ENCODE measurements at places on chromosomes 11 and 22.

DNA sequence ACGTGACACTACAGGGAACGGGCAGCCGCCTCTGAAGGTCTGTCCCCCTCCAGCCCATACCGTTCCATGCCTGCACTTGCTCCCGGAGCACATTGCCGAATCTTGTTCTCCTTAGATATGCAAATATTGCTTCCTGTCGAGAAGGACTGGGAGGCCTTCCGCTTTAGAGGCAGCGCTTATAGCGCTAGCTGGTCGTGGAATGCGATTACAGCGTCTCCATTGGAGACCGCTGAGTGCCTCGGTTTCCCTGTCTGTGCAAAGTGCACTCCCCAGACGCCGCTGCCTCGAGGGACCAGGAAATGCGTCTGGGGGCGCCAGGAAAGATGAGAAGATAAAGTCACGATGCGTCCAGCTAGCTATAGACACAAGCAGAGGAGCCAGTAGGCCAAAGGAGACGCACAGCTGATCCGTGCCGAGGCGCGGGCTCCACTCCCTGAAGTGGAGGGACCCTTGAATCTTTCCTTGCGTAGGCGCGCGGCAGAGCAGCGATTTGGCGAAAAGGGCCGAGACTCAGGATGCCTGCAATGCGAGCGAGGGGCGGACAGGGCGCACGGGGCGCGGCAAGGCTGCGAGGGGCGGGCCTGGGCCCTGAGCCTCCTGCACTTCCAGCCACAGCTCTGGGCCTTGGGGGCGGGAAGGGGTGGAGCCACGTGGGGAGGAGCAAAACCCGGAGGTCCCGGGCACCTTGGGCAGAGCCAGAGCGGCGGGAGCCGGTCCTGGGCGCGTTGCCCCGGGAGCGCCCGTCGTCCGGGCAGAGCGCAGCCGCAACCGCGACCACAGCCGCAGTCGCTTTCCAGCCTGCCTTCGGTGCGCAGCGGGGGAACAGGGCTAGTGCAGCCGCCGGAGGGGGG is at the start of gene RASSF10:
TSS of gene RASSF10 (plus strand) at position 692 of the 851 bp plus-strand sequence. CDS start 261 bp downstream, outside the sequence.
- DNase-seq: no peak

DNA sequence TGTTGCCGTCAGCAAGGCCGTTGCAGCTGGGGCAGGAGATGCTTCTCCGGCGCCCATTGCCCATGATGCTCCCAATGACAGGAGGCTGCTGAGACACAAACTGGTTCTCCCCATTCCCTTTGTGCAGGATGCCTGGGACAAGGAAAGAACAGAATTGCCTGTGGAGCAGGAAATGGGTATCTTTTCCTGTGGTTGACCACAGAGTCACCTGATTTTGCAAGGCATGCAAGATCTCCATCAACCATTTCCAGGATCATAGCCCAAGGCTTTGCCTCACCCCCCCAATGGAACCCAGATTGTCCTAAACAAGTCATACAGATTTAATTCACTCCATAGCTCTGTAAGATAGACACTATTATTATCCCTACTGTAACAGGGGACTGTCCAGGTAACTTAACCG is 148.1 kb upstream of the NARS2 start:
- no peak for DNase-seq

GRCh38 chr11:11845071-11845470 is 3.3 kb downstream of the USP47 start:
- no peak for DNase-seq

GRCh38 chr11:20489948-20490347 is 102.4 kb downstream of the PRMT3 start:
- no peak for DNase-seq

- no peak for DNase-seq
These were observed 26.1 kb downstream of the SYT13 start for GRCh38 chr11:45260071-45260470.

GRCh38 chr22:25881210-25881755 is 139.3 kb downstream of the MYO18B start:
- DNase-seq: no peak
